ENCODE measurements at places on chromosomes 4 and X.

GRCh38 chr4:169158046-169158445, 112.7 kb downstream of the SH3RF1 start:
- H3K27ac ChIP-seq = no peak overlapping the region
- H3K36me3 ChIP-seq = no peaks in the 10 kb centered on the region
- no peak overlapping the region for H3K4me3 ChIP-seq
- H3K27me3 ChIP-seq = no peaks in the 10 kb centered on the region
- no peak for DNase-seq
- no peaks in the 10 kb centered on the region for H3K4me1 ChIP-seq

- peaks cover 7% of the 10 kb centered on the region for H3K4me1 ChIP-seq
- no peak overlapping the region for H3K4me3 ChIP-seq
- peaks cover 23% of the 10 kb centered on the region for H3K36me3 ChIP-seq
- no peak for DNase-seq
Observed at GRCh38 chr4:139048026-139048425, 32.4 kb downstream of the NOCT start.

DNA sequence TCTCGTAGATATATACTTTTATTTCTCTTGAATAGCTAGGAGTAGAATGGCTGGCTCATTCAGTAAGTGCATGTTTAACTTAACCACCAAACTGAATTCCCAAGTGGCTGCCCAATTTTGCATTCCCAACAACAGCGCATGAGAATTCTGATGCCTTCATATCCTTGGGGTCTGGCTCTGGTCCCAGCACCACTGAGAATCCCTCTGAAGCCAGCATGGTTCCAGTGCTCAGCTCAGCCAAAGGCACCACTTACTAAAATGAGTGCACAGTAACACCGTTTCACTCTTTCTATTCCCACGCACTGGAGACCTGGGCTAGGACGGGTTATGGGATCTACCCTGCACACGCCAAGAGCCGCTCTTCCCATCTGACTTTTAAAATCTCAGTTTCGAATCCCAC, 60.4 kb downstream of the CASP3 start:
- no peak overlapping the region for H3K27ac ChIP-seq
- no peaks in the 10 kb centered on the region for H3K36me3 ChIP-seq
- H3K27me3 ChIP-seq = no peaks in the 10 kb centered on the region
- DNase-seq = no peak
- H3K4me3 ChIP-seq = no peak overlapping the region

- no peak overlapping the region for H3K4me3 ChIP-seq
- no peaks in the 10 kb centered on the region for H3K27me3 ChIP-seq
- H3K27ac ChIP-seq = no peak overlapping the region
- no peak for DNase-seq
Observed at GRCh38 chrX:115339441-115340025, 50.0 kb downstream of the LUZP4 start.

- no peaks in the 10 kb centered on the region for H3K27me3 ChIP-seq
- no peaks in the 10 kb centered on the region for H3K4me1 ChIP-seq
- H3K4me3 ChIP-seq = no peak overlapping the region
- no peak for DNase-seq
Observed at GRCh38 chr4:61149278-61149677, 50.8 kb upstream of the ADGRL3 start.

- DNase-seq = no peak
- H3K27ac ChIP-seq = no peak overlapping the region
- no peak overlapping the region for H3K4me3 ChIP-seq
- H3K36me3 ChIP-seq = no peaks in the 10 kb centered on the region
- H3K4me1 ChIP-seq = no peaks in the 10 kb centered on the region
- H3K27me3 ChIP-seq = no peaks in the 10 kb centered on the region
Observed at GRCh38 chr4:111781611-111782010, 363.6 kb upstream of the FAM241A start.

- H3K27ac ChIP-seq = no peak overlapping the region
- DNase-seq = no peak
- H3K36me3 ChIP-seq = no peaks in the 10 kb centered on the region
- H3K27me3 ChIP-seq = no peaks in the 10 kb centered on the region
- no peak overlapping the region for H3K4me3 ChIP-seq
Observed at GRCh38 chr4:188246488-188246887, 107.2 kb downstream of the TRIML1 start.

GRCh38 chrX:101303790-101304189, 12.7 kb upstream of the TAF7L start:
- H3K4me1 ChIP-seq = no peaks in the 10 kb centered on the region
- peaks cover 4% of the 10 kb centered on the region for H3K27me3 ChIP-seq
- DNase-seq = no peak

GRCh38 chr4:55312489-55313101, 33.4 kb upstream of the SRD5A3 start:
- H3K27ac ChIP-seq = no peak overlapping the region
- H3K27me3 ChIP-seq = peaks cover 3% of the 10 kb centered on the region
- no peak overlapping the region for H3K4me3 ChIP-seq
- peak; percentile 20 for DNase-seq
- H3K4me1 ChIP-seq = peaks cover 12% of the 10 kb centered on the region
- no peaks in the 10 kb centered on the region for H3K36me3 ChIP-seq

GRCh38 chrX:120331116-120331515, 19.9 kb upstream of the TMEM255A start:
- no peaks in the 10 kb centered on the region for H3K36me3 ChIP-seq
- no peak overlapping the region for H3K27ac ChIP-seq
- H3K4me3 ChIP-seq = no peak overlapping the region
- H3K27me3 ChIP-seq = peaks cover 10% of the 10 kb centered on the region
- no peaks in the 10 kb centered on the region for H3K4me1 ChIP-seq

- H3K4me1 ChIP-seq = no peaks in the 10 kb centered on the region
- no peak for DNase-seq
- no peak overlapping the region for H3K4me3 ChIP-seq
Observed at GRCh38 chr4:91990726-91991125, 313.0 kb upstream of the GRID2 start.

DNA sequence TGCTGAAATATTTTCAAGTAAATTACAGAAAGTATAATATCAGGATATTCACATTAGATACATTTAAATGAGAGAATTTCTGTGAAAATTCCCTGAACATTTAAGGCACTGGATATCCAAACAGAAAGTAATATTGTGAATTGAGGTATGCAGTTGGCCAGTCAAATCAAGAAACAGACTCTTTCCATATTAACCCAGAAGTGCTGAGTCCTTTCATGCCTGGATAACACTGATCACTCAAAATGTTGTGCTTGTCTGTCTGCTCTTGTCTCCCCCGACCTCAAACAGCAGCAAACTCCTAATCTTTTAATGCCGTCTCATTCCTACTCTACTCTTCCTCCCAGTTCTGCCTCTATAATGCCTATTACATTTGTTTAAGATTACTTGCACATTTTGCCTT, 51.2 kb downstream of the TBC1D9 start:
- H3K36me3 ChIP-seq = no peaks in the 10 kb centered on the region
- H3K27me3 ChIP-seq = peaks cover 4% of the 10 kb centered on the region
- no peak overlapping the region for H3K4me3 ChIP-seq
- DNase-seq = no peak
- H3K4me1 ChIP-seq = no peaks in the 10 kb centered on the region
- H3K27ac ChIP-seq = no peak overlapping the region

DNA sequence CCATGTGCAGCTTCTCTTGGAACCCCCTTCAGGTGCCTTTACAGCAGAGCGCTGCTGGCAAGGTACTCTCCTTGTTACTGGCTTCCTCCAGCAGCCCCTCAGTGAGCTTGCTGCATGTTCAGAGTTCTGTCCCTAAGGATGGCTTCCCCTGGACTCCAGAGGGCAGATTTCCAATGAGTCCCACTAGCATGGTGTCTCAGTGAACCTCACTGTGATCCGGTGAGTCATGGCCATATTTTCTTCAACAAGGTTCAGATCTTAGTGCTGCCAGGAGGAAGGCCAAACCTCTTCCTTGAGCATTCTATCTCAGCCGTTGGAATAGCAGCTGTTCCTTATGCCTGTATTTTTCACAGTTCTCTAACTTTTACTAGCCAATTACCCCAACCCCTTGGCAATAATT, 98.8 kb downstream of the CASK start:
- peaks cover 11% of the 10 kb centered on the region for H3K4me1 ChIP-seq
- no peak overlapping the region for H3K4me3 ChIP-seq
- H3K36me3 ChIP-seq = peaks cover 8% of the 10 kb centered on the region
- H3K27me3 ChIP-seq = no peaks in the 10 kb centered on the region
- H3K27ac ChIP-seq = no peak overlapping the region

- no peak overlapping the region for H3K4me3 ChIP-seq
- no peaks in the 10 kb centered on the region for H3K36me3 ChIP-seq
- H3K27me3 ChIP-seq = peaks cover 3% of the 10 kb centered on the region
- no peak for DNase-seq
Observed at GRCh38 chrX:24387724-24388123, 27.3 kb downstream of the SUPT20HL1 start.

Data from activated T-helper 1 cell treated with anti-CD3 and anti-CD28 coated beads, Interleukin-12 subunit alpha, Interleukin-12 subunit beta, Interleukin-2, Interleukin-4 antibody, amounts not matched to agents 30 ng/mL and 10 ng/mL and 1 ng/mL, durations not matched to agents 14 hours and 24 hours and 36 hours (primary cell).